Stimulated activated CD4-positive, alpha-beta T cell treated with anti-CD3 and anti-CD28 coated beads, Interleukin-1b, Interleukin-23, amount 100 ng/mL, for 1 hour (primary cell): ENCODE measurements at places on chromosomes 12 and 14.

DNA sequence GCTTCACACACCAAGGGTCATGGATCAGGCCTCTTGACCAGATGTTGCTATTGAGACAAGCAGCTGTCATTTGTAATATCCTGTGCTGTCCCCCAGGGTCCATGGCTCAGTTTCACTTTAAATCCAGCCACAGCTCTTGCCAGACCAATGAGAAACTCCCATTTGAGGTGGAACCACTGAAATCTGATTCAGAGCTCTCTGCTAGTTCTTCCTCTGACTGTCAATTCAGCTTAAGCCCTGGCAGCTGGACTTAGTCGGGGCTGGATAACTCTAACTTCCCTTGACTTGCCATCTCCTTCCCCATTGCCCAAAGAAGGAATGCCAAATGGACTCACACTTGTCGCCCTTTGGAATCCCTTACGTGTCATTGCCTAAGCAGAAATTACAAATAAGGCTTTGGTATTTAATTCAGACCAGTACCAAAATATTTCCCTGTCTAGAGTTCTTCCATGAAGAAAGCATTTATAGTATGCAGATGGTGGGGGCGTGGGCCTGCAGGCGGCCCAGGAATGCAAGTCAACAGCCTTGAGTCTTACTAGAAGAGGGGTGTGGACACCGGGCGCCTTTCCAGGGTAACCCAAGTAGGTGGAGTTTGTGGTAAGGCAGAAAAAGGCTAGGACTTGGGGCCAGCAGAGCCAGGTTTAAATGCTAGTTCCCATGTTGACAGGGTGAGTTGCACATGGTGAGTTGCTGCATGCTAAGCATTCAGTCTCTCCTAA, 96.9 kb upstream of the TMPO start:
- no peak for DNase-seq

DNA sequence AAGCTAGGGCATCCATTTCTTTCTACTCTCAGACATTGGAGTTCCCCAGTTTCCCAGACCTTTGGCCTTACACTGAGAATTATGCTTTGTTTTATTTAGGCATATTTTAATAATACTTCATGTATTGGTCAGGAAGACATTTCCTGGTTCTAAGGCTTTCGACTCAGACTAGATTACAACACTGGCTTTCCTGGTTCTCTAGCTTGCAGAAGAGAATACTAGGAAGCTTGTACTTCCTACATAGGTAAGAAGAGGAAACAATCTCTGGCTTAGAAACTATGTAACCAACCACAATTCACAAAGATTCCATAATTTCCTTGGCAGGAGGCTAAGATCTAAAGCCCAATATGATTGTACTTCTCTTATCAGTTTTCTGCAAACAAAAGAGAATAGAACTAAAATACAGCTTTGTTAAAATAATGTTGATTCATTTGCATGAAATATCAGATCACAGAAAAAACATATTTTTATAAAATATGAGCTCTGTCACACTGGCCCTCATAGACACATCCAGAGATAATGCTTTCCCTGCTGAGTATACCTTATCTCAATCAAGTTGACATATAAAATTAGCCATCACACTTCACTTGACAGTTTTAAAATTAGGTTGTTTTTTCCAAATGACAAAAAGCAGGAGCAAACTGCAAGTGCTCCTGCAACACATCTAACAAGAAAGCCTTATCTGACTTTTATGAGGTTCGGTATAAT, 30.5 kb downstream of the CLEC2D start:
- no peak for DNase-seq

- DNase-seq, result no peak
Observed at GRCh38 chr12:46230306-46230705, 38.5 kb downstream of the SLC38A1 start.

GRCh38 chr12:119594772-119595445, 1.3 kb downstream of the TMEM233 start:
- DNase-seq, result no peak
